ENCODE measurements at places on chromosomes 12 and 14.
A peak's percentile ranks its signal among the peaks of the same experiment; 100 is the strongest.

GRCh38 chr12:28144059-28144458 lies 46.2 kb upstream of the CCDC91 start:
- DNase-seq = no peak

DNA sequence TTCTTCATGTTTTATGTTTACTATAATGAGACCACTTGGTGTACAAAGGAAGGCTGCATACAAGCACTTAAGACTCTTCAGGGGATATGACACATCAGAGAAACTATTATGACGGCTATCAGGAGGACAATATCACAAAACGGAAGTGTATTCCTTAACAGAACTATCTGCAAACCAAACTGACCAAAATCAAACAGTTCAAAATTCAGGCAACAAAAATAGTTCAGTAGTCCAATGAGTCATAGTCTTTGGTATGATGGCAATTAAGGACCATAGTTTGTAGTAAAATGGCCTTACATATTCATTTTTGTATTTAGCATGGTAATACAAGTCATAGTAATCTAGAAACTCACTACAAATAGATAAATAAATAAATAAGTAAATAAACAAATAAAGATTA lies 1638.7 kb upstream of the SEL1L start:
- peak; percentile 35 for DNase-seq

DNA sequence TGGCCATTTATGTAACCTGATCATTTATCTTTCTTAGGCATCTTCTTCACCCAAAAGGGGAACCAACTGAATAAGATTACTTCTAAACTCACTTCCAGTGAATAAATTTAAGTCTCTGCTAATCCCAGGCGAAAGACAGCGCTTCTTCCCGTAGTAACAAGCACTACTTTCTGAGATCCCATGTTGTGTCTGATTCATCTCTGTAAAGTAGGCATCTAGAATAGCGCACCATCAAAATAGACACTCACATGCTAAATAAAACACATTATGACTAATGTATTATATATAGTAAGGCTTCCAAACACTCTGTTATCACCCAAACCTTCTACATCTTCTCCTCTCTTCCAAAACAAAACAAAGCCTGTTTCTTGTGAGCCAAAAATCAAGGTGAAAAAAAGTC lies 15.1 kb downstream of the GTF2A1 start:
- DNase-seq = no peak

DNA sequence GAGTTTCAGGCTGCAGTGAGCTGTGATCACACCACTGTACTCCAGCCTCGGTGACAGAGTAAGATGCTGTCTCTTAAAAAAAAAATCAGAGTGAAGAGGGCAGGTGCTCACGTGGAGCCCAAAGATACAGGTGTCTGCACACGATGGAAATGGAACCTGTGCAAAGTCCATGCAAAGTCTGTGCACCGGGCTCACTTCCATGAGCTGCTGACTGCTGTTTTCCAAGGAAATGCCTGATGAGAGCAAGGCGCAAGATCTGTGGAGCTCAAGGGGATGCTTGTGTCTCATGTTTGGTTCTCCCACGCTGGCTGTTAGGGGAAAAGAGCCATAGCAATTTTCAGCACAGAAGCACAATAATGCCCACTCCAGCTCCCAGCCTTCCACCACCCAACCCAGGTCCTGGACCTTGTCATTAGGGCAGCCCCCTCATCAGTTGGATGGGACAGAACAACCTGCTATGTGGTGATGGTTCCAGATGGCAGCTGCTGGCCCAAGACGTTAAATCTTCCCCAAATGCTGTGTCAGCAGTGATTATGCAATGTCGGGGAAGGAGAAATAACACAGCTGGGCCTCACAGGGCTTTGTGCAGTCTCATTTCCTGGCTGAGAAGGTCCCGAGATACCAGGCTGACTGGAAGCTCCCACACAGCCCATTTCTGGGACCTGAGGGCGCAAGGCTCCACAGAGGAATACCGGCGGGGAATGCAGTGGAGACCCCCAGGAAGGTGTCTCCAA lies 27.9 kb upstream of the DICER1 start:
- DNase-seq = peak; percentile 39

DNA sequence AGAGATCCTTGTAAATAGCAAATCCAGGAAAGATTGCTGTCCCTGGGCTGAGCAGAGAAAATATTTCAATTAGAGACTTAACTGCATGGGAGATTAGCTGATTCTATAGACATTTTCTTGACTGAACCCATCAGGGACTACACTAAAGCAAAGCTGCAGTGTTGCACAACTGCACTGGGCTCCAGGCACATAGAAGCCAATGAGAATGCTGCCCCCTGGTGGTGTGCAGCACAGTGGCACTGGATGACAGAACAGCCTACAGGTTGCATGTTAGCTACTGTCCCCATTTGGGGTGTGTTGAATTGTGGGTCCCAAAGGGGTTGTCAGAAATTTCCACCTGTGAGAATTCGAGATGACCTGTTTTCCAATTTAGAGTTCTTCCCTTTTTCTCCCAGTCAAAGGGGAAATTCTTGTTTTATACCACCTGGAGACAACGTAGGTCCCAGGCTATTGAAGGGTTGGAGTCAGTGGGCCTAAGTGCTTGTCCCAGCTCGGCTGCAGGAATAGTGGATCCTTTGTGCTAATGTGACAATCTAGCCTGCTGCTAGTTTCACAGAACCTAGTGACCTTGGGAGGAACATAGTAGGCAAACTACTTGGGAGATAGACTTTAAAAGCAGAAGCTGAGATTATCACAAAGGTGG lies 114.7 kb downstream of the SLC8A3 start:
- peak; percentile 34 for DNase-seq

GRCh38 chr14:96802963-96803362 lies 5.8 kb downstream of the VRK1 start:
- DNase-seq = no peak

GRCh38 chr14:50954811-50955372 lies 10.6 kb upstream of the PYGL start:
- DNase-seq = peak; percentile 63

DNA sequence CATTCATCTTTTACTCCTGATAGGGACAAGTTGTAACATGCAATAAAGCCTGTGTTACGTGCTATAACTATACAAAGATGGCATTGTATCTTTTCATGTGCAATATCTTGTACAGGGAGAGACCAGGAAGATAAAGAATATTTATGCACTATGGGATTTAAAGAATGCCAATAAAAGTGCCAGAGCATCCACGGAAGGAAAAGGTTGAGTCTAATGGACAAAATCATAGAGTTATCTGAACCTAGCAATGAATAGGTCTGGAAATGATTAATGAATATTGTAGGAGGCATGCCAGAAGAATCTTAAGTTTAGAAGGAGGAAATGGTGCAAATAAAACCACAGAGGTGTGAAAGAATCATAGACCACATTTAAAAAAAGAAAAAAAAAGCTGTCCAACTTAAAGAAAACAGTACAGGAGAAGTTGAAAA lies 263.9 kb downstream of the KCNC2 start:
- DNase-seq = no peak

GRCh38 chr12:77214136-77214535 lies 148.8 kb upstream of the E2F7 start:
- DNase-seq = no peak

DNA sequence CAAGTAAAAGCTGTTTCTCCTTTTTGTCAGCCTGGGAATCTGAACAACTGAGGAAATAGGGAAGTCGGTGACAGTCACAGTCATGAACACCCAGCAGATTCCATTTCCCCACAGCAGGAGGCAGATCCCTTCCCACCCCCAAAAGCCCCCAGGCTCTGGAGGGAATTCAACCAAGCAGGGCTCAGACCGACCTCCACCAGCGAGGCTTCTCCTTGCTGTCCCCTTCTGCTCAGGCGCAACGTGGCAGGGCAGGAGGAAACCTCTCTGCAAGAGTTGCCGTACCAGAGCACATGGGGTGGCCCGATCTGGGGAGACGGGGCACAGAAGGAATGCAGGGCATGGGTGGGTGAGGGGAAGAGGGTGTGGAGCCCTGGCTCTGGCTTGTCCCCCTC lies 319 bp downstream of the GALNT6 start:
- DNase-seq = no peak

GRCh38 chr12:26135571-26135970 lies 10.7 kb upstream of the BHLHE41 start:
- DNase-seq = no peak

GRCh38 chr14:99619835-99620834 lies 16.1 kb upstream of the CCDC85C start:
- DNase-seq = no peak

DNA sequence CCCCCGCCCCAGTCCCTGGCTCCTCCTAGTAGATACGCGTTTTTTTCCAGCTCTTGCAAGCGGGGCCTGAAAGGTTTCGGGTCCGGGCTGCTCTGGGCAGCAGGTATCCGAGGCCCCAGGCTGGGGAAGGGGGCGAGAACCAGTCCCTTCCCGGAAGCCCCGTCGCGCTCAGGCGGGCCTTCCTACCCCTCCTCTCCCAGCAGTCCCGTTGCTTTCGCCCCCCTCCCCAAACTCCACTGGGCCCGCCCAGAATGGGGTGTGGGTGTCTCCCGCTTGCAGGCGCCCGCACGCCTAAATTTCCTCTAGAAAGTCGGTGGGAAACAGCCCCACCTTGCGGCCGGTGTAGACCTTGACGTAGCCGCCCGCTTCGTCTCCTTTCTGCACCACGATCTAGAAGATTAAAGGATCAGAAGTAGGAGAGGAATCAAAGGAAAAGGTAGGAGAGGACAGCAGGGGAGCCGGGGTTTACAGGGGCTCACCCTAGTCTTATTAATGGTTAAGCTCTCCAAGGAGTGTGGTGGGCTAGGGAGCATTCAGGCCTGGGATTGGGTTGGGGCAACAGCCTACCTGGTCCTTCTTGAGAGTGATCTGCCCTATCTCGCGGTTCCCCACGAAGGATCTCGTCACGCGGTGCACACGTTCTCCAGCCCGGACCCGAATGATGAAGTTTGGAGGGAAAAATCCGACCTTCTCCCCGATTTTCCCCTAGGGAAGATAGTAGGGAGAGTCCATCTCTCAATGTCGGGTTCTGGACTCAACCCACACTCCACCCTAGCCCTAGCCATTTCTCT lies 7.3 kb downstream of the STAC3 start:
- peak; percentile 49 for DNase-seq

DNA sequence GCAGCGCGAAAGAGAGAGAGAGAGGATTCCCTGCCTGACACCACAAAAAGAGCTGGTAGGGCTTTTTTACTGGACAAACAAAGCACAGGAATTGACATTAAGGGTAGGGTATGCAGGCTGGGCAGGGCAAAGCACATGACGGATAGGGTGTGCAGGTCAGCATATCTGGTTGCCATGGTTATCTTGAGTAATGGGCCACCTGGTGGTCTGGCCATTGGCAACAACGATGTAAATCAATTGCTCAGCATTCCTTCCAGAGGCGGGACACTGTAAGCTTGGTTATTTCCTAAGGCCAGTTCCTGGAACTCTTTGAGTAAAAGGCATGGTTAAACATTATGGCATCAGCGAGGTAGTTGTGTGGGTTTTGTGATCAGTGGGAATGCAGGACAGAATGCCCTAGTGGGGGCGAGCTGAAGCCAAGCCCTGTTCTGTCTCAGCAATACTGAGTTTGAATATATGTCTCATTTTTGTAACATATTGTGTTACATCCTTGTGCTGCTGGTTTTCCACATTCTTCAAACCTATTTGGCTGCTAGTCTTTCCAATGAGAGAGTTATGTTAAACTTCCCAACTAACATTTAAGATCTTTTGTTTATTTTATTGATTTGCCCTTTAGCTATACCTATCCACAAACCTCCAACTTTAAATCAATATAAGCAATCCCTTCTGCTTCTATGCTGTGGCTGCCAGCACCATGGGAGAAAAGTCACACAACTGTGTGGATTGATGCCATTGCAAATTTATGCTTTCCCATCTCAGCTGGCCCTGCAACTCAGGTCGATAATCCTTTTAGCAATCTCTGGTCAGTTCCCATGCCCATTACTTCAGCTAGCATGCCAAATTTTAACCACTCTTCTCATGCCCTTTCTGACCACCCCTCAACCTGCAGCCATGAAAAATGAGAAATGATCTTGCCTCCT lies 396.7 kb upstream of the PDE3A start:
- no peak for DNase-seq

DNA sequence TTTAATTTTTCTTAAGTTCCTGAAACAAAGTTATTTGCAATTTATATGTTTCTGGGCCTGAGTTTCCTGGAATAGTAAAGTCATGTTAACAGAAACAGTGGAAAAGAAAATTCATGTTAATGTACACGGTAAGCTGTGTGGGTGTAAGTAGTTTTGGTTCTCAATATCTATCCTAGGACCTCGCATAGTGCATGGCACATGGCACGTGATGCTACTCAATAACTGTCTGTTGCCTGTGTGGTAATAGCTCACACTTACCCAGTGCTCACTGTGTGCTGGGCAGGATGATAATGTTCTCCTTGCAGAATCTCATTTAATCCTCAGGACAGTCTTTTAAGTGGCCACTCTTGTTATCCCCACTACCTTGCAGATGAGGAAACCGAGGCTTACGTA lies 100.7 kb downstream of the DUSP16 start:
- DNase-seq = no peak

DNA sequence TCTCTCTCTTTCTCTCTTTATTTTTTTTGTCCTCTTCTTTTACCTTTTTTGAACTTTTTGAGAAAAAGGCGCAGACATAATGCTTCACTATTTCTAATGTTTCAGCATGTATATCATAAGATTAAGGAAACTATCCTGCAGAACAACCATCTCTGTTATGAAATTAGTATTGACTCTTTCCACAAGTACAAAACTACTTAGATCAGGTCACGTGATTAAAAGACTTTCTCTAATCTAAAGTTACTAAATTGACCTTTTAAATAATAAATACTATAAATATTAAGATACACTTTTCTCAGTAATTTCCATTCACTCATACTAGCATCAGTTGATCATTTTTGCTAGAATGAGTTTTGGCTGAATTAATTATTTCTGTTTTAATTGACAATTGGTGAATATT lies 844.5 kb upstream of the LRFN5 start:
- DNase-seq = no peak

DNA sequence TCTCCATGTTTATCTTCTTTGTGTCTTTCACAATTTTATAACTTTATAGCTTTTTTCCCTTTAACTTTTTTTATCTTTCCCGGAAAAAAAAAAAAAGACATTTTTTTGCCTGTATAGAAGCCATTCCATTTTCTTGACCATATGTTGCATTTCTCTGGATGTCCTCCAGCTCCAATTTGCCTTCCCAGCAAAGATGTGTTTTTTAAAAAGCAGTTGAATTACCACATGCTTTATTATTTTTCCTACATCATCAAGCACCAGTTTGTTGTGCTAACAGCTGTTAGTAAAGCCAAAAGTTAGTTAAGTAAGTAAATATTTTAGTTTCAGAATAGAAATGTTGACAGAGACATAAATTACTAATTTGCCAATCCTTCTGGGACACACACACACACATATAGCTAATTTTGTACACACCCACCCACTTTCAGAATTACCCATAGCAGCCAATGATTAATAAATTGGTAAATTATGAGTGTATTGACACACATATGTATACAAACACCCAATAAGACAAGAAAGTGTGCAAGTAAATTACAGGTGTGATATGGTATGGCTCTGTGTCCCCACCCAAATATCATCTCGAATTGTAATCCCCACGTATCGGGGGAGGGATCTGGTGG lies 118.3 kb downstream of the SLC38A6 start:
- DNase-seq = no peak

Measured in stromal cell of bone marrow (primary cell).